Neural progenitor cell (in vitro differentiated cells): ENCODE measurements at places on chromosomes 2 and 18. TPM values are rescaled to one million over a fixed set of nuclear protein-coding genes. Genes with fewer than 3 reads are reported as not detected.

KANSL1L gene
- total RNA-seq: 31.2 and 51.8 TPM in 2 replicates

AQP12B gene
- not detected in 2 replicates for total RNA-seq

WDR7 gene
- total RNA-seq: 8.3 and 12.3 TPM in 2 replicates

PAX8 gene
- total RNA-seq: 1.4 and 2.9 TPM in 2 replicates

PARD3B gene
- total RNA-seq: 2.0 and 8.4 TPM in 2 replicates

LGALSL gene
- 24.3 and 31.1 TPM in 2 replicates for total RNA-seq

KIF3C gene
- total RNA-seq: 13.2 and 25.9 TPM in 2 replicates

CNGA3 gene
- not detected in 2 replicates for total RNA-seq

GKN2 gene
- total RNA-seq: not detected in 2 replicates

NMUR1 gene
- 0.52 and 0.56 TPM in 2 replicates for total RNA-seq

CREG2 gene
- total RNA-seq: 0.28 TPM in 1 of 2 replicates, not detected in the other

LIMS4 gene
- 0.28 TPM in 1 of 2 replicates, not detected in the other for total RNA-seq

PRSS56 gene
- total RNA-seq: not detected in 2 replicates

SERPINB5 gene
- 0.09 TPM in 1 of 2 replicates, not detected in the other for total RNA-seq

ASB18 gene
- not detected in 2 replicates for total RNA-seq

PAX3 gene
- 4.6 and 4.9 TPM in 2 replicates for total RNA-seq

ABCG5 gene
- total RNA-seq: not detected in 2 replicates

GULP1 gene
- 96.6 and 154 TPM in 2 replicates for total RNA-seq

KIF1A gene
- 29.9 and 41.1 TPM in 2 replicates for total RNA-seq
